ENCODE measurements at places on chromosomes 7 and 10. TPM values are rescaled to one million over a fixed set of nuclear protein-coding genes. Genes with fewer than 3 reads are reported as not detected.
A peak's percentile ranks its signal among the peaks of the same experiment; 100 is the strongest.

Gene VPS26A
- total RNA-seq, result 46.6 TPM

Gene MCM10
- 33.6 TPM for total RNA-seq

Gene SUN3
- 7.9 TPM for total RNA-seq

Gene RAPGEF5
- total RNA-seq, result 11.5 TPM

Gene LEP
- not detected for total RNA-seq

Gene GJC3
- total RNA-seq, result not detected

- DNase-seq, result no peak
Observed at GRCh38 chr7:8923164-8923806, 489.9 kb downstream of the NXPH1 start.

Gene AKR1C3
- total RNA-seq, result 120 TPM

Gene C10orf53
- total RNA-seq, result not detected

DNA sequence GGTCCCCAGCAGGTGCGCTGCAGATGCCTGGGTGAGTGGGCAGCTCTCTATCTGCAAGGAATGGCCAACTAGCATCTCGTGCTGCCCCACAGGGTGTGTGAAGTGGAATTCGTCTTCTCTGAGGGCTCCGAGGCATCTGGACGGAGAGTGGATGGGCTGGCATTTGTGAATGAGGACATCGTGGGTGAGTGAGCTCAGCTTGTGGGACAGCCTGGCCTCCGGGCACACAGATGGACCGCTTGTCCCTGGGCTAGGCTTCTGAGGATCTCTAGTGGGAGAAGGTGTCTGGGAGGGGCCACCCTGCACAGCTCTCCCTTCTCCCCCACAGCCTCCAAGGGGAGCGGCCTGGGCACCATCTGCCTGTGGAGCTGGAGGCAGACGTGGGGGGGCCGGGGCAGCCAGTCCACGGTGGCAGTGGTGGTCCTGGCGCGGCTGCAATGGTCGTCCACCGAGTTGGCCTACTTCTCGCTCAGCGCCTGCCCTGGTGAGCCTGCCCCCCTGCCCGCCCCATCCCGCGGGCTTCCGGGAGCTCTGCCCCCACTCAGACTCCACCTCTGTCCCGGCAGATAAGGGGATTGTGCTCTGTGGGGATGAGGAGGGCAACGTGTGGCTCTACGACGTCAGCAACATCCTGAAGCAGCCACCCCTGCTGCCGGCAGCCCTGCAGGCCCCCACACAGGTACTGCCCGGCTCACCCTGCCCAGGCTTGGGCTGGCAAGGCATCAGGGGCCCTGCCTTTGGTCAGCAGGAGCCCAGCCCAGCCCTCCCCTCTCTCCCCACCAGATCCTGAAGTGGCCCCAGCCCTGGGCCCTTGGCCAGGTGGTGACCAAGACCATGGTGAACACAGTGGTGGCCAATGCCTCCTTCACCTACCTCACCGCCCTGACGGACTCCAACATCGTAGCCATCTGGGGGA, 6.3 kb downstream of the POLR2J start:
- no peak for DNase-seq

DNA sequence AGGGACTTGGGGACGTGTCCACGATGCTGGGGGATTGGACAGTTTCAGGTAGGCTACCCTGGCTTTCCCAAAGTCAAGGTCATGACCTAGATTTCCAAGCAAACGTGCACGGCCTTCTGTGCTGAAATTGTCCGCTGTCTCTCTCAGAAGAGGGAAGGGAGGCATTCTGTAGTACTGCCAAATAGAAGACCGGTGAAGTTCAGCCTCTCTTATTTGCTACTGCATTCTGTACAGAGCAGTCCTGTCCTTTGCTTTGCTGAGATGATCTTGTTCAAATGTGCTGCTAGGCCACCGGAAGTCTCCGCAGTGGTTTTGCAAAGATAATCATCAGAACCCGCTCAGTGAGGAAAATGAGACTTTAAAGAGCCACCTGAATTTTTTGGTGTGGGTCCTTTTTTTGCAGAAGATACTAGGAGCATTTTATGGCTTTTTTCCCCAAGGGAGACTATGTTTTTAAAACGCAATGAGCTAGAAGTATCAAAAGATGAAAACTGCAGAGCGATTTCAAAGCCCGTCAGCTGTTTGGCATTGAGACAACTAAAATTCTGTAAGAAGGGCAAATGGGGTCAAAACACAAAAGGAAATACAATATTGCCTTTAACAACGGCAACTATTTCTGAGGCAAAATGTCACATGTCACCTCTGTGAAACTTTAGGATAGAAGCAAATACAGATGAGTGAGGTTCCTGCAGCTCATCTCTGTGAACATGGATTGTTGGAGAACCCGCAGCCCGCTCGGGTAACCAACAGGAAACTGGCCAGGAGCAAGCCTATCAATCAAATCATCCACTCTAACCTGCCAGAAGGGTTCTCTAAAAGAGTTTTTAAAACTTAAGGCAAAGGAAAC, 1.3 kb upstream of the NMT2 start:
- DNase-seq, result no peak

- peak; percentile 50 for DNase-seq
Observed at GRCh38 chr7:78134256-78134655, 335.7 kb downstream of the PHTF2 start.

DNA sequence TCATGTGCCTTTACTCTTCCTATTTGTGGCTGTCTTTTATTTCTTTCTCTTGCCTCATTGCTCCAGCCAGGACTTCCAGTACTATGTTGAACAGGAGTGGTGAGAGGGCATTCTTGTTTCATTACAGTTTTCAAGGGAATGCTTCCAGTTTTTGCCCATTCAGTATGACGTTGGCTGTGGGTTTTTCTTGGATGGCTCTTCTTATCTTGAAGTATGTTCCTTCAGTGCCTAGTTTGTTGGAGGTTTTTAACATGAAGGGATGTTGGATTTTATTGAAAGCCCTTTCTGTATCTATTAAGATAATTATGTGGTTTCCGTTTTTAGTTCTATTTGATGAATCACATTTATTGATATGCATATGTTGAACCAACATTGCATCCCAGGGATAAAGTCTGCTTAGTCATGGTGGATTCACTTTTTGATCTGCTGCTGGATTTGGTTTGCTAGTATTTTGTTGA, 96.8 kb downstream of the GLCCI1 start:
- peak; percentile 87 for DNase-seq

GRCh38 chr7:127322351-127322750, 69.6 kb upstream of the GRM8 start:
- no peak for DNase-seq

Gene THSD7A
- total RNA-seq, result 0.89 TPM

DNA sequence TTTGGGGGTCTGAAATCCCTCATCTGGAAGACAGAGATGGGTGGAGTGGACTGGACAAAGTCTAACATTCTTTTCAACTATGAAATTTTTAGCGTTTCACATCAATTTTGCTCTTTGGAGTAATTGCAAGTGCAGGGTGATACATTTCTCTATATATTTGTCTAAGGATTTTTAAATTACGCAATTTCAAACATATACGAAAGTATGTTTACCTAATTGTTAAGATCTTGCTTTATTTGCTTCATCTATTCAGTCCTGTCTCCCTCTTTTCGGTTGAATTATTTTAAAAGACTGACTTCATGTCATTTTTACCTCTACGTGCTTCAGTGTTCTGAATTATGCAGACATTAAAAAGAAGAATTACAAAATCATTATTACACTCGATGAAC, 101.9 kb upstream of the CREB5 start:
- DNase-seq, result no peak

DNA sequence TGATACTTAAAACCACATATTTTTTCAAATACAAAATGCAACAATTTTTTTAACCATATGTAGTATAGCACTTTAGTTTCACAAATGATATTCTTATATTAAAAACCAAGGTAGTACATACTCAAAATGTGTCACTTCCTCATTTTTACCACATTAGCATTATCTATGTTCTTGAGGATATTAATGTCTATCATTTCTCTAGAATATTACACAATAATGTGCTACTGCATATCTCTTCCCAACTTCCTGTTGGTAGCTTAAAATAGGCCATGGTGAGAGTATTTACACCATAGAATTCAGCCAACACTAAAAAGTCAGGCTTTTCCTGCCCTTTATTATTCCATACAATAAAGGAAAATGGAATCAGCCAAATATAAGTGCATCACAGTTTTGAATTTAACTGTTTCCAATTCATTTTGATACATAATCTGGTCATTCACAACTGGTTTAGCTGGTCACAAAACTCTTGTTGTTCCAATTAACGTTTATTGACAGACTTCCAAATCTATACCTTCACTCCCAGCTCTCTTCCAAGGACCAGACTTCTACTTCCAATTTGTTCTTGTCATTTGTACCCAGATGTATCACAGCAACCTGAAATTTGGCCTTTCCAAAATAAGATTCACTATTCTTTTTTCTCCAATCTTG, 20.0 kb upstream of the LRRC17 start:
- no peak for DNase-seq

Gene JCAD
- total RNA-seq, result 3.2 TPM

DNA sequence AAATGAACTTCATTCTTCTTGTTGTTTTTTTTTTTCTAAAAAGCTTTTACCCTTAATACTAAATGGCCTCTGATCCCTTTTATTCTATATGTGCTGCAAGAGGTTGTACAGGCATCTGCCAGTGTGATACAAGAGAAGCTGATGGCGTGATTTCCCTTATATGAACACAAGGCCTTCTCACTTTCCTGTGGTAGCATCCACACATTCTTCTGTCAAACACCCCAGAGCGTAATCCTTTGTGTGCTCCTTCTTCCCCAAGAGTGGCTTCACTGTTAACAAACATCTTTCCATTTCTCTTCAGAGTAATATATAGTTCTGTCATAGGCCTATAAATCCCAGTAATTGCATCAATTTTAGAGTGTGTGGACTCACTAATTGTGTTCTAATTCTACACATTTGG, 86.3 kb upstream of the CAPZA2 start:
- DNase-seq, result no peak
